AG04449 (cell line): ENCODE measurements at places on chromosomes 3 and 15.

GRCh38 chr3:133447750-133448477, 48.1 kb downstream of the BFSP2 start:
- no peak for DNase-seq

GRCh38 chr15:78327466-78327865, 12.7 kb upstream of the CRABP1 start:
- DNase-seq: no peak

- no peak for DNase-seq
Measured at GRCh38 chr3:40901298-40901697, 298.0 kb upstream of the CTNNB1 start.

- DNase-seq: no peak
Measured at GRCh38 chr3:81186412-81186811, 575.0 kb downstream of the GBE1 start.

GRCh38 chr15:68735610-68736009, 85.1 kb downstream of the ANP32A start:
- DNase-seq: no peak
